ENCODE measurements at places on chromosomes 5 and 9.
A peak's percentile ranks its signal among the peaks of the same experiment; 100 is the strongest.

DNA sequence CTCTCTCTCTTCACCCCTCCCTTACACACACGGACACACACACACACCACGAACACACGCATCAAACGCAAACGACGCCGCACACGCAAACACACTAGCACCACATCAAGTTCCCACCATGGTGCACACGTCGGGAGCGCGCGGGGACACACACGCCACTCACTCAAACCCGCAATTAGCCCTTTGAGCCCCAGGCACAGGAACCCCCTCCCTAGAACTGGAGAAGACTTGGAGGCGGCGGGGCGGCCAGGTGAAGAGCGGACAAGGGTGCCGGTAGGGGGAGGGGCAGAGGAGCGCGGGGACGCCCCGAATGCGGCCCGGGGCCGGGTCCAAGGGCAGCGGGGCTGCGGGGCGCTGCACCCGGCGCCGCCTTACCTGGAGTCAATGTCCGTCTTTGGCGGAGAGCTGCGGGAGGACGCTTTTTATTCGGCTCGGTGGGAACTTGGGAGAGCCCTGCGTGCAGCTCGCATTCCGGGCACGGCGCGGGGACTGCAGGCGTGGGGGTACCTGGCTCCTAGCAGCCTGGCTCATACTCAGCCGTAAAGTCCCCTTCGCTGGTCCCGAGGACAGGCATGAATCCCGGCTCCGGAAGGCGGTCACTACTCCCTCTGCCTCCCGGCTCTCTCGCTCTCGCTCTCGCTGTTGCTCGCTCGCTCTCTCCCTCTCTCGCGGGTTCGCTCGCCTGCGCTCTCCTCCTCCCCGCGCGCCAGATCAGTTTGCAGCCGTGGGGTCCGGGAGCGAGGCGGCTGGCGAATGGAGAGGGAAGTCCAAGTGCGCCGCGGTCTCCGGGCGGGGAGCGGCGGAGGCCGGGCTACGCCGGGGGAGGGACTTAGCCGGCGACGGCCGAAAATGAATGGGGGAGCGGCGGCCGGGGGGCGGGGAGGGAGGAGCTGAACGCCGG lies at the start of gene BRINP1:
TSS of gene BRINP1 (minus strand) at position 755 of the 901 bp plus-strand sequence. CDS start 56,080 bp downstream, outside the sequence.
- no peak for DNase-seq

DNA sequence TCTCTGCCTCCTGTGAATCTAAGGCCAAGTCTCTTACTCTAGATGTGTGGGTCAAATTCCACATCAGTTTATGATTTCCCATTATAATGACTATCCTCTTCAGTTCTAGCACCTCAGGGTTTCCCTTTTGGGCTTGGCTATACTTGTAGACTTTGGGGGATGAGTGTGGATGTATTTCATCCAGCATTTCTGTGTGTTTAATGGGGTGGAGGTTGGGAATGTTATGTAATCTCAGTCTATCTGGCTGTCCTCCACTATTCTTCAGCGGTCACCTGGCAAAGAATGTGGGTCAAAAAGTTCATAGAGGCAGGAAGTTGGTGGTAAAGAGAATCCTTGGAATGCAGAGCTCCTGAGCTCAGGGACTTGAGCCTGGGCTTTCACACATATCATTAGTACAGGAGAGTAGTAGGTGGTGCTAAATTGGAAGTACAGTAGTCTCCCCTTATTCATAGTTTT lies 64.9 kb downstream of the CFAP95 start:
- DNase-seq, result peak; percentile 77

- DNase-seq, result no peak
Measured at GRCh38 chr5:172623313-172623980, 17.6 kb upstream of the NEURL1B start.

GRCh38 chr9:111474385-111474784 lies 9.8 kb downstream of the ECPAS start:
- DNase-seq, result no peak

GRCh38 chr9:86605303-86605702 lies 251.1 kb upstream of the TUT7 start:
- no peak for DNase-seq

GRCh38 chr5:42020788-42021530 lies 95.9 kb downstream of the FBXO4 start:
- DNase-seq, result peak; percentile 77

GRCh38 chr5:43309637-43310036 lies 3.6 kb downstream of the HMGCS1 start:
- peak; percentile 58 for DNase-seq

DNA sequence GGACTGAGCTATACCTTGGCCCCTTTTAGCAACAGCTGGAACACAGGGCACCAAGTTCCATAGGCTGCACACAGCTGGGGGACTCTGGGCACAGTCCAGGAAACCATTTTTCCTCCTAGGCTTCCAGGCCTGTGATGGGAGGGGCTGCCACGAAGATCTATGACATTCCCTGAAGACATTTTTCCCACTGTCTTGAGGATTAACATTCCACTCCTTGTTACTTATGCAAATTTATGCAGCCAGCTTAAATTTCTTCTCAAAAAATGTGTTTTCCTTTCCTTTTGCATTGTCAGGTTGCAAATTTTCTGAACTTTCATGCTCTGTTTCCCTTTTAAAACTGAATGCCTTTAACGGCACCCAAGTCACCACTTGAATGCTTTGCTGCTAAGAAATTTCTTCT lies 580.1 kb upstream of the FTMT start:
- DNase-seq, result no peak

- DNase-seq, result no peak
Measured at GRCh38 chr9:109062543-109062942, 49.2 kb upstream of the CTNNAL1 start.

GRCh38 chr5:170302653-170303501 lies 5.3 kb upstream of the LCP2 start:
- DNase-seq, result no peak

DNA sequence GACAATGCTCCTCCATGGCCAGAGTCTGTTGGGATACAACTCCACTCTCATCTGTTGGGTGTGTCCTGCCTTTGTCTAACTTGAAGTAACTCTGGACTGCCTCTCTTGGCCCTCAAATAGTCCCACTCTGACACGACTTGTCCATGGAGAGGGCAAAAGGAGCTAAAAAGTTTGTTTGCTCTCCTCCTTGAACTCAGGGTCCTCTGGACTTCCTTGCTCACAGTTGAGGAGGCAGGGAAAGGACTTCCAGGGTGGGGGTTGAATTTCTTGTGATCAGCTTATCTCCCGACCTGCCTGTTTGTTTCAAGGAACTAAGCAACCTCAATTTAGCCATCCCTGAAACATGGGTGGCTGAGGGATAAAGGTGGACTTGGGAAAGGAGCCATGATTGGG lies 11.7 kb downstream of the DNAJB5 start:
- no peak for DNase-seq

GRCh38 chr9:34582787-34583186 lies 6.7 kb downstream of the CNTFR start:
- no peak for DNase-seq

- DNase-seq, result no peak
Measured at GRCh38 chr9:7984203-7984602, 184.6 kb upstream of the DMAC1 start.

GRCh38 chr5:142219146-142219545 lies 105.7 kb downstream of the SPRY4 start:
- DNase-seq, result peak; percentile 58

DNA sequence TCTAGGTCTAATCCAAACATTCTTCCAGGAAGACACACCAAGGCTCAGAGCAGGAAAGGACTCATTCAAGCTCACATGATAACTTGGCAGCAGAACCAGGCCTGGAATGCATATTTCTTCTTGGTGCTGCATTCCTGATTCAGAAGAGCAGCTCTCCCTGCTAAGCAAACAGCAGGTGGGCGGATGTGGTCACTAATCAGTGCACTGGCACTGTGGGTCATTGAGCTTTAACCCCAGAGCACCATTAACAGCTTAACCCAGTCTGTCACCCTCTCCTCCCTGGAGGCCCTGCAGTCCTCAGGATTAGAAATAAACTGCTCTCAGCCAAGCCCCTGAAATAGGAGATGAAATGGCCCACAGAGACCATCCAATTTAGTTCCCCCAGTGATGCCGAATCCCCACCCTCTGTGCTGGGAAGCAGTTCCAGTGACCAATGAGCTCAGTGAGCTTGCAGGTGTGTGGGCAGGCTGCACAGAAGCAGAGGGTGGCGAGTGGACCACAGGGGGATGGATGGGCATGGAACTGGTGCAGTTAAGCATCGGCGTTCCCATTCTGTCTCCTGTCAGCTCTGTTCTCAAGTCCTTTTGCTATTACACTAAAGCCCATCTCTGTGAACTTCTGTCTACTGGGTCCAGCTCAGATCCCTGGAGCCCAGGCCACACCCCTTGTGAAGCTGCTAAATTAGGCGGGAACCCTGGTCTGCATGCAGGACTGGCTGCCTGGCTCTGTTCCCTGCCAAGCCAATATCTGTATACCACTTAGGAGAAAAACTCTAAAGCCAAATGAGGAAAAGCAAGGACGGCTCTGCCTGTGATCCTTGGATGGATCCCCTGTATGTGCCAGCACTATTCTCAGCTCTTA lies 16.6 kb upstream of the MEGF9 start:
- DNase-seq, result peak; percentile 95

GRCh38 chr5:134594797-134595457 lies 37.7 kb downstream of the SAR1B start:
- DNase-seq, result no peak

DNA sequence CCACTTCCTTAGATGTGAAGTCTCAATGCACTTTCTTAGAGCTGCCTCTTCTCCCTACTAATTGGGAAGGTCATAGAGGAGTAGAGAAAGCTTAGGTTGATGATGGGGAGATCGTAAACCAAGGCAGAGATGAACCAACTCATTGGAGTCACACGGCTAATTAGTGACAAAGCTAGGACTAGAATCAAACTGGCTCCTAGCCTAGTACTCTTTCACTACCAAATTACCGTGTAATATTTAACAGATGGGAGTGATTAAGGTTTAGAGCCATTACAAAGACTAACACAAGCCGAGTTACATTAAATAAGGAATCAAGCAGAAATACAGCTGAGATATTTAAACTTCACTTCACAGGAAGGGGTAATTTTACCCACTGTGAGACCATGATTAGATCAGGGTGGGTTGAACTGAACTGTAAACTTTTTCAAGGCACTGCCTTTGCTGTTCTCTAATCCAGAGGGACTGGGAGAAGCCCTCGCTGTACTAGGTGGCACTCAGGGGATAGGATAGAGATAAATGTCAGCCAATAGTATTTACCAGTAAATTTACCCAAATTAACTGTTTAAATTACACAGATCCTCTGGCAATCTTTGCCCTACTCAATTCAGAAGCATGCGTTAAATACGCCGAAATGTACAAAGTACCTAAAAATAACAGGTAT lies 166.4 kb upstream of the PIK3R1 start:
- DNase-seq, result no peak

DNA sequence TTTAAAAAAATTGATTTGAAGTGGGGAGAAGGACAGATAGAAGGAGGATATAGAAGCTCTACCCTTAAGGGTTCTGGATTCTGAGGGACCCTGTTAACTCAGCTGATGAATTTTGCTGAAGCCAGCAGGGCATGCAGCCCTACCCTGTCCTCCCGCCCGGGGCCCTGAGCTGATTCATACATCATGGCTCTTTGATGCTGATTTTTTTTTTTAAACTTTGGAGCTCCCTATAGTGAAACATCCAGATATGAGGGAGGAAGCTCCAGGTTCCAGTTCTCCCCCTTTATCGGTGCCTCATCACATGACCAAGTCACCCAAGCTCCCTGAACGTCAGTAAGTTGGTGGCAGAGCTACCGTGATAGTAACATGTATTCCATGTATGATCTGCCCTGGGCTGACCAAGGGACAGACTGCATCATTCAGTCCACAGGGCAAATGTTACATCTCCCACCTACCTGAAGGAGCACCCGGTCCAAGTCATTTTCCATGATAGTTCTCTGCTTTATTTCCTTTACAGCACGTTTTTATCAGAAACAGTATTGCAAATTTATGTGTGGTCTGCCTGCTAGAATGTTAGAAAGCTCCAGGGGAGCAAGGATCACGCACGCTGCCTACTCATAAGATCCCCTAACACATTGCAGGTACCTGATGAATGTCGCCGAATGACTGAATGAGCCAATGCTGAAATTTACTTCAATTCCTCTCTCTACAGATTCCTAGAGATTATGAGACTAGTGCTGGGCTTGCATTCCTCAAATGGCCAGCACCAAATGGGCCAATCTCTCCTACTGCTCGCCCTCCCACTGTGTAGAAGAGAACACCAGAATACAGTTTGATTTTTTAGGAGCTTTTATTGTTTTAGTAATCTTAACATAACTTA lies 25.9 kb downstream of the SPARC start:
- DNase-seq, result no peak

DNA sequence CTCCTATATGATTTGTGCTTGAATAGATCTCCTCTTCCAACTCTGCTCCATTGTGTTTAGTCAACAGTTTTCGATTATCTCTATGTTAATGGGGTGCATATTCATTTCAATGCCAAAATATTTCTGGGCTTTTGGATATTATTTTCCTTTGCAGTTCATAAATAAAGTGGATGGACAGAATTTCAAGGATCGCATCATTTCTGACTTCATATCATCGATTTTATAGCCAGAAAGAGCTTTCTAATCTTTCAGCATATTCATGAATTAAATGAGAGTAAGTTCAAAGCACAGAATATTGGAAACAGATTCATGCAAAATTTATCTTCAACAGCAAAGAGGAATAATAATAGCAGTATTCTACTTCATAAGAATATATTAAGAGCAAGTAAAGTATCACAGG lies 60.0 kb upstream of the MINAR2 start:
- no peak for DNase-seq

DNA sequence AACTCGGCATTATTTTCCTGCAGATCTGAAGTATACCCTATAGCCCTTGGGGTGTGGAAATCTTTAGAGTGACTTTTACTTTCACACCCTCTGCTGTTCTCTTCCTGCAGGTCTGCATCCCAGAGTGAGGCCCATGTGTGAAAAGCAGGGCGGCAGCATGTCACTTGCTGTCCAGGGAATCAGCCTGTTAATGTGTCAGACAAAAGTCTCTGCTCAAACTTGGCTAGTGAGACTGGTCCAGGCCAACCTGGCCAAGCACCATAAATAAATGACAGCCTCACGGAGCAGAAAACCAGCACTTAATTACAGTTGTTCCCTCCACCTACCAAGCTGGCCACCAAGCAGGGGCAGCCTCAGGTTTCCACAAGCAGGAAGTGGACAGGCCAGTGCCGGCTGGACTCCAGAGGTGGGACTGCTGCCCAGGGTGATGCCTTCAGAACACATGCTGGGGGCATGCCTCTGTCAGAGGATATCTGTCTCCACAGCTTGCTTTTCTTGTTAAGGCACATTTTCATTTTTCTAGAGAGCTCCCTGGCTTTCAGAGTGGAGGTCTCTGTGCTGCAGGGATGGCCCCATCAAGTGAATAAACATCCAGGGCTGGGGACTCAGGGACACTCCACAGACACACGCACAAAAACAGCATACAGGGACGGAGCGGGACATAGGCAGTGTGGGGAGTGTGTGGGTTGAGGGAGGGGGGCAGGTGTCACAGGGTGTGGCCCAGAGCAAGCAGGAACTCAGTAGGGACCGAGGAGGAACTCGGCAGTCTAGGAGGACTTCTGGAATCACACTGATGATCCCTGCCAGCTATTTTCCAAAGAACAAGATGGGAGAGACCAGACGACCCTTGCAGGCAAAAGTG lies 243.8 kb upstream of the IRX1 start:
- no peak for DNase-seq

GRCh38 chr5:149135536-149136201 lies 5.6 kb upstream of the ABLIM3 start:
- DNase-seq, result peak; percentile 98
